Melanocyte of skin (primary cell): ENCODE measurements at places on chromosomes 16 and 17. TPM values are rescaled to one million over a fixed set of nuclear protein-coding genes. Genes with fewer than 3 reads are reported as not detected.

CBLN1 gene
- not detected in 2 replicates for total RNA-seq

PRAC1 gene
- not detected in 2 replicates for total RNA-seq

CAPNS2 gene
- 1.00 and 1.5 TPM in 2 replicates for total RNA-seq

GRAPL gene
- total RNA-seq = 0.67 TPM in 1 of 2 replicates, not detected in the other

KRTAP3-1 gene
- total RNA-seq = not detected in 2 replicates
